Activated B cell treated with CpG ODN at 0.5 μM for 24 hours (primary cell): ENCODE measurements at places on chromosomes 4 and X.

GRCh38 chr4:23388699-23389395 is 501.0 kb downstream of the PPARGC1A start:
- no peak for DNase-seq

DNA sequence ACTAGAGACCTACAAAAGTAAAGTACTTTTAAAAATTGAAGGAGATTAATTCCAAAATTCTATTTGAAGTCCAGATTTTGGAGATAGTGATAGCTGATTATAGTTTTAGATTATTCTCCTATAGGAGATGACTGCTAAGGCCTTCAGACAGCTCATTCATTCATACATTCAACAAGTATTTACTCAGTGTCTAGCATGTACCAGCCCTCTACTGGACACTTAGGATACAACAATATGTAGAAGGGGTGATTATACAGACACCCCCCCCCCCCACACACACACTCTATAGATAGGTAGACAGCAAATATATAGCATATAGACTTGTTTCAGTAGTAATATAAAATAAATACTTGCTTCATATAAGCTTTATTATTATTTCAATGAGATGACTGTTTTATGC is 60.4 kb upstream of the TAF9B start:
- DNase-seq, result no peak

- peak; percentile 26 for DNase-seq
Observed at GRCh38 chrX:47191331-47191730, 2.3 kb upstream of the UBA1 start.

GRCh38 chr4:145097331-145097820 is 620 bp downstream of the ANAPC10 start:
- DNase-seq, result no peak

DNA sequence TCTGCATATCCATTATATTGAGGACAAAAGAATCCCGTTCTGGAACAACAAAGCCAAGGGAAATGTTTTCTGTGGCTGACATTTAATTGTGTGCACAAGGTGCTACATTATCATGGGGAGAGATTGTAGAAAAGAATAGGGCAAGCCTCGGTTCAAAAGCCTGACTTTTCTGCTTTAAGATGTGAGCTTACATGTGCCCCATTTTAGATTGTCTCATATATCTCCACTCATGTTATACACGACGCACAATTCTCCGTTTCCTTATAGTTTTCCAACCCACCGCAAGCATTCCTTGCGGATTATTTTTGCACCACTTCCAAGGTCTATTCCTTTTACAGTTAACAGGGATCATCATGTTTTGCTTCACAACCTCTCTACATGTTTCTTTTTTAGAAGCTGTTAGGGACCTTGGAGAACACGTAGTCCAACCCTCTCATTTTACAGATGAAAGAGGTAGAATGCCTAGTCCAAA is 99.6 kb upstream of the MAML3 start:
- DNase-seq, result no peak

GRCh38 chr4:164304861-164305260 is 449.1 kb upstream of the SMIM31 start:
- no peak for DNase-seq

DNA sequence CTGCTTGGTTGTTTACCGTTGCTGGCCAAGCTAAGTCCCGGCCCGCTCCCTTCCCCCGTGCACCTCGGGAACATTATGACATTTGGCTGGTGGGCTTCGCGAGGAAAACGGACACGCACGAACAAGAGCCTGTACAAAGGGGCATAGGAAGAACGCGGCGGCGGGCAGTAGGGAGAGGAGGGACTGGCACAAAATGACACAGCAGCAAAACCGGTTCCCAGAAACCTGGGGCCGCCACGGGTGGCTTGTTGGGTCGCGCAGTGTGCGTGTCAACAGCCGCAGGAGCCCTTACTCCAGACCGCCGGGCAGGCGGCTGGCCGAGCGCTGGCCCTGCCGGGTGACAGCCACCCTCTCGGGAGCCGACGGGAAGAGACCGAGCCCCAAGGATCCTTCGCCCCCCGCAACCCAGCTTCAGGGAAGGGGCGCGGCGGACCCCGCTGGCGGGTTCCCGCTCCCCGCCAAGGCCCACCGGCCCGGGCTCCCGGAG is 1.6 kb upstream of the LIN54 start:
- no peak for DNase-seq
